ENCODE measurements at places on chromosomes 2 and 18.

DNA sequence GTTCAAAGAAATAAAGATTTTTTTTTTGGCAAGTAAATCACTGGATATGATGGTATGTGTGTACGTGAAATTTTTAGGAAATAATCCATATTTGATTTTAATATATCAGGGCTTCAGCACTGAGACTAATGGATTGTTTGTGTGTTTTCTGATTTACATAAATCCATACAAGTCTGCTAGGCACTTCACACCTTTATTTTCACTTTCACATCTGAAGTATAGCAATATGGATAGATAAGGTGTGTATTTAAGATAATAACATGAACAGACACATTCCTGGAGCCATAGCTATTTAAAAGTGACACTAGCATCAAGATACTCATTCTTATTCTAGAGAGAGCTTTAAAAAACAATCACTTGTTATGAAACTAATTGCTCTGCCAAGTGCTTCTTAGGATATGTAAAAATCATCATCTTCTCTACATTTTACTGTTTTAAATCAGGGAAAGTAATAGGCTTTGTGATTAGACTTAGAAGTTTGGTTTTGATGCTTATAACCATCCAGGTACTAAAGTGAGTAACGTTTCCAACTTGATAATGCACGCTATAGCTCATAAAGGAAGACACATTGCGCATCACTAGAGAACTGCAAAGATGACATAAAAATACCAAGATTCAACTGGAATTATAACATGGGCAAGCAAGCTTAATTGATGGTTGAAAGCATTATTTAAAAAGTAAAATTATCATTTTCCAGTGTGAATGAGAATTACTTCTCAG, 208.9 kb downstream of the ZEB2 start:
- no peak for DNase-seq

DNA sequence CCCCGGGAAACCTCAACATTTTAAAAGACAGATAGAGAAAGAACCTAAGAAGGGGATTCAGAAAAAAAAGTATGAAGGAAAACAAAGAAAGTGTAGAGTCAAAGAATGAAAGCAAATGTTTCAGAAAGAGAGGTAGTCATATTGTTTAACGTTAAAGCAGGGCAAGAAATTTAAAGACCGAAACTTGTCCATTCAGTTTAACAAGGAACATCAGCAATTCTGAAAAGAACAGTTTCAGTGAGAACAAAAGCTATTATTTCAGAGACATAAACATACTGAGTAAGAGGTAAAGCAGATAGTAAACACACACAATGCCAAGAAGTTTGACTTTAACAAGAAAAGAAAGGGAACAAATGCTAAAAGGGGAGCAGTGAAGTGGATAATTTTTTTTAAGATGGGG, 41.1 kb downstream of the MBD2 start:
- DNase-seq: no peak

- no peak for DNase-seq
Measured at GRCh38 chr2:238305965-238306671, 14.2 kb upstream of the TRAF3IP1 start.

- DNase-seq: no peak
Measured at GRCh38 chr2:238227587-238228032, 12.2 kb downstream of the HES6 start.

GRCh38 chr2:150387586-150388288, 99.7 kb downstream of the RND3 start:
- no peak for DNase-seq

DNA sequence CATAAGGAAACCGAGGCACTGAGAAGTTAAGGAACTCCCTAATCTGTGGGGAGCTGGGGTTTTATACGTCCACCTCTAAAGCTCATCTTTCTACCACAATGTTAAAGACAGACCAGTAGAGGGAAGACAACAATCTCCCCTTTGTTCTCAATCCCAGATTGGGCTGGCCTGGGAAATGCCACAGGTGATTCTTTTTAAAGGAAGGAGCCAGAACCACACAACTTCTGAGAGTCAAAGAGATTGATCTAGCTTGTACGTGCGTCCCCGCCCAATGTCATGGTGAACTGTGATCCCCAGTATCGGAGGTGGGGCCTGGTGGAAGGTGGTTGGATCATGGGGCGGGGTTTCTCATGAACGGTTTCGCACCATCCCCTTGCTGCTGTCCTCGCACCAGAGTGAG, 81.8 kb upstream of the LCLAT1 start:
- DNase-seq: no peak
